ENCODE measurements at places on chromosomes 5 and 9.

DNA sequence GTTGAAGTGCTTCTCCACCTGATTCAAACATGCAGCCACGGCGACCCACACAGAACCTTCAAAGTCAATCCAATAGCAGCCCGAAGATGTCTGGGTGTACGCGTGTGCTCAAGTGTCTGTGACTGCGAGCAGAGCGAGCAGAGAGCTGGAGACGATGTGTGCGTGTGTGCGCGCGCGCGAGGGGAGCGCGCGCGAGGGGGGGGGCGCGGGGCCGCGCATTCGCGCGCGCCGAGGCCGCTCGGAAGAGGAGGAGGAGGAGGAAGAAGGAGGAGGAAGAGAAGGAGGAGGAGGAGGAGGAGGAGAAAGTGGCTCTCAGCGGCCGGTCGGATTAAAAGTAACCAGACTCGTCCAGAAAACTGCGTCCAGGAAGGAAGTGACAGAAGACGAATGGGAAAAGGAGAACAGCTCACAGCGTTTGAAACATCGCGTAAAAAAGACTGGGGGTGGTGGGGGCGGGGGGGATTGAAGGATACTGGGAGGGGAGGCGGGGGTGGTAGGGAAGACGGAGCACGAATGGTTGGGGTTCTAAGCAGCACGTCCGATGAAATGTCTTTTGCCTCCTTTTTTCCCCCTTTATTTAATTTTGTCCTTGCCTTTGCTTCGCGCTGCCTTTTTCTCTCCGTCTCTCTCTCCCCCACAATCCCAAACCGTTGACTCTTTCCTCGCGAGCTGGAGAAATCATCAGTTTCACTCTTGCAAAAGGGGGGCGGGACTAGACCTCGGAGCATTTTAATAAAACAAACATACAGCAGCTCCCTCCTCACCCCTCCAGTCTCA is at the start of gene MEF2C:
Gene MEF2C (minus strand): TSS at position 126 of the 777 bp plus-strand sequence. CDS start 59,396 bp downstream, outside the sequence.
- no peak for DNase-seq

DNA sequence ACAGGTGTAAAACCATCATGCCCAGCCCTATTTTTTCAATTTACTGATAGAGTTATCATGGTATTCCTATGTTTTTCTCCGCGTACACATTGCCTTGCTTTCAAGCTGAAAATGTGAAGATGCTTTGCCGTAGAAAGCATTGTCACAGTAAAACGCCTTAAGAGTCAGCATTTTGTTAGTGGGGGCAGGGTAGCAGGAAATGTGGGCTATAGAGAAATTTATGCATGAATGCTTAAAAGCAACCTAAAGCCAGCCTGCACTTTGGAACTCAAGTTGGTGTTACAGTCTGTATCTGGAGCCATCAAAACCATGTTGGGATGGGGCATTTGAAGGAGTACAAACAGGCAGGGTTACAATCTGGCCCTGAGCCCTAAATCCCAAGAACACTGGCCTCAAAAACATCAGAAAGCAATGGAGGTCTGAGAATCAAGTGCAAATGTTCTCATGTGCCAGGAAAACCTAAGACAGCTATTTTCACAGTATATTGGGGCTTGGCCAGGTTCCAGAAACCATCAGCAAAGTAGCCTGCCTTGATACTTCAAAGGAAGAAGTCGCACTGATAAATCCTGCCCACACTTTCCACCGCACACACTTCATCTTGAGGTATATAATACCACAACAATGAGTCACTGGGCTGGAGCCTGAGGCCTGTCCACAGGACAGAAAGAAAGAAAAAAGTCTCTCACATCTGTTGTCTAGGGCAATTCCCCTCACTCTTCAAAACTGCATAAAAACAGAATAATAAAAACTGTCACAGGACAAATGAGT is 313.8 kb downstream of the ENC1 start:
- DNase-seq = peak; percentile 9

DNA sequence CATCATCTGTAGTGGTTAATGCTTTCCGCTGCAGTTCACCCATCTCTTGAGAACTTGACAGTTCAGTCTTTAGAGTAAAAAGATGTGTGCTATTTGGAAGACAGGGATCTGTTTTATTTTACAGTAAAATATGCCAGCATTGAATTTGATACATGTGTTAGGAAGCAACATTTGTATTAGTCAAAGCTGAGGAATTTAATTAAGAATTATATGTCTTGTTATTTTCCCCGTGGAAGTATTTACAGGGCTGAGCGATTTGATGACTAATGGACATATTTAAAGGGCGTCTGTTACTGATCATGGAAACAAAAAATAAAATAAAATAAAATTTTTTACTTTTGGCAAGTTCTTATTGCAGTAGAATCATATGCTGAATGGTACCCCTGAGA is 101.3 kb downstream of the PAM start:
- DNase-seq = no peak

- DNase-seq = no peak
These were observed 42.7 kb upstream of the SPINK14 start for GRCh38 chr5:148125641-148126040.

DNA sequence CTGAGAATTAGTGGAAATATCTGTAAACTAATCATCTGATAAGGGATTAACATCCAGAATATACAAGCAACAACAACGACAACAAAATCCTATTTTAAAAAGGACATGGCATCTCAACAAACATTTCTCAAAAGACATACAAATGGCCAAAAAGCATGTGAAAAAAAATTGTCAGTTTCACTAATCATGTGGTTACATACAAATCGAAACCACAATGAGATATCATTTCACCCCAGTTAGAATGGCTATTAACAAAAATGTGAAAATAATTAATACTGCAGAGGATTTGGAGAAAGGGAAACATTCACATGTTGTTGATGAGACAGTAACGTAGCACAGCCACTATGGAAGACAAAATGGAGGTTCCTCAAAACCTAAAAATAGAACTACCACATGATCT is 69.5 kb downstream of the ERP44 start:
- DNase-seq = no peak

DNA sequence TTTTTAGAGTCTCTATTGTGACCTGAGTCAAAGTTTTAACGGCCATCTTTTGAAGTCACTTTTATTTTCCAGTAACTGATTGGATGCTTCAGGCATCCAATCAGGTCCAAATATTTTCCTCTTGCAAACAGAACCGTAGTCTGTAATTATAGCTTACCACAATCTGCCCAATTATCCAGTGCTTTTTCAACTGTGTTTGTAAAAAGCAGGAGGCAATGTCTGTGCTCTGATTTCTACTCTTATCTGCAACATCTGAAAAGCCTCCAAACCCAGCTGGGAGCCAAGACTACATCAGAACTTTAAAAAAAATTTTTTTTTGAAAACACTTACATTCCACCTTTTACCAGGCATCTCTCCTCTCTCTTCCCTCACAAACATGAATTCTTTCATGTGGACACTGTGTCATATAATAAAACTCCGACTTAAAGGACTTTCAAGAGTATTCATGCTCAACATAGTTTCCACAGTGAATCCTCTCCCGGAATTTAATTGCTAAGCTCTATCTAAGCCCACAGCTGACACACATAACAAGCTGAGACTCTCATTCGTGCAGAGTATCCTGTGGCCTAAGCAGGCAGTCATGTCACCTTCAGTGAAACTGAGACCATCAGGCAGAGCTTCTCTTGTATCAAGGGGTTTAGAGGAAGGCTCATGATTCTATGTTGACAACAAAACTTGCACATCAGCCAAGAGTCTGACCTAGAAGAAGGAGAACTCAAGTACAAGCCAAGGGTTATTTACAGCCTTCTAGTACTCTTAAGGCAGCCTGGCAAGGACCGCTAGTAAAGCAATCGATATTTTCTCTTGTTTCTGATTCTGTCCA is 272.7 kb downstream of the TLE1 start:
- no peak for DNase-seq

GRCh38 chr9:114092336-114092735 is 6.8 kb downstream of the KIF12 start:
- no peak for DNase-seq

DNA sequence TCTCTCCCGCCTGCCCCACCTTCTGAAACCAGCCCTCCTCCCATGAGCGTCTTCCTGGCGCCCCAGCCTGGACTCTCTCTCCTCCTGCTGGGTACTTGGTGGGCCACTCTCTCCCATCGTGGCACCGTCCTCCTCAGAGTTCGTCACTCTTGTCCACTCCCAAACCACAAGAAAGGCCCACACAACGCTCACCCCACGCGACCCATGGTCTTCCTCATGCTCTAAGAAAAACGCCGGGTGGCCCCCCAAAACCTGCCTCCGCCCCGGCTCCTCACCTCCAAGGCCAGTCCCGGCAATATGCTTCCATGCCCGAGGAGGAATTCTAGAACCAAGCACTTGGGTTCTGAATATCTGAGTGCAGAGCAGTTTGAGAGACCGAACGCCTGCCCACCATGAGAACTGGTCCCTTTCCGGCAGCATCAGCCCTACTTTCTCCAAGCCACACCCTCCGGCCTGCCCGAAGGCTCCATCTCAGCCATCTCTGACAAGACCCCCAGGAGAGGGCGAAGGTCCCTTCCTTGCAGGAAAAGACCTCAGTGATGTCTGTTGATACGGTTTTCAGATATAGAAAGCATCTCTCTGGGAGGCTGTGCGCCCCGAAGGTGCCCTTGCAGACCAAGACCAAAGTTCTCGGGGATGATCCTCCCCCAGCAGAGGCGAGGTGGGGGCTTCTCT is 15.0 kb downstream of the SLC6A3 start:
- no peak for DNase-seq

- no peak for DNase-seq
These were observed 254.7 kb upstream of the TRPC7 start for GRCh38 chr5:136620016-136620419.

DNA sequence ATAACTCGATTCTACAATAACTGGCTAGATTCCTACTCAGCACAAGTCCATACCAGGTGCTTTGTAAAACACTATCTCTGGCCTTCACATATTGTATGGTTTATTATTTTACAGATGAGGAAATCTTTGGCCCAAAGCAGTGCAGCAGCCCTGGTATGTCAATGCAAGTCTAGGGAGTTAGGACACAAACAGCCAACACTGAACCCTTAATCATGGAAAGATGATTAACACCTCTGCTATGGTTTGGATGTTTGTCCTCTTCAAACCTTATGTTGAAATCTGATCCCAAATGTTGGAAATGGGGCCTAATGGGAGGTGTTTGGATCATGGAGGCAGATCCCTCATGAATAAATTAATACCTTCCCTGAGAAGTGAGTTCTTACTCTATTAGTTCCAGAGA is 76.6 kb downstream of the MAPKAP1 start:
- no peak for DNase-seq

DNA sequence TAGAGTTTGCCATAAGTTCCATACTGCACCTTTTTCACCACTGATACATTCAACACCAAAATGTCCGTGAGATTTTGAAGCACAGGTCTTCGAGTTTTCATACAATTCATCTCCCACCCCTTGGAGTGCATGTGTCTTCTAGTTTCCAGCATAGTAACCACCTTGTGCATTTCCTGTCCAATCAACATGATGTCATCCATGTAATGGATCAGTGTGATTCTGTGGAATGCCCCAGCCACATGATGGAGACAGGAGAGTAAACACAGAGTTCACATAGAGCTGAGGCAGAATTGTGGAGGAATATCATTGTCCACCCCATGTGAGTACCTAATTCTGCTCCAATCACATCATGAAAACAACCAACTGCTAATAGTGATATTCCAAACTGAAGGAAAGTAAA is 441.5 kb upstream of the CDH6 start:
- no peak for DNase-seq

GRCh38 chr5:111580956-111581355 is 68.6 kb upstream of the STARD4 start:
- no peak for DNase-seq

- DNase-seq = no peak
These were observed 12.8 kb downstream of the RALGPS1 start for GRCh38 chr9:126927419-126927818.

GRCh38 chr5:104184264-104184663 is 621.7 kb upstream of the NUDT12 start:
- no peak for DNase-seq

GRCh38 chr9:115164511-115164974 is 46.6 kb upstream of the TNC start:
- no peak for DNase-seq

DNA sequence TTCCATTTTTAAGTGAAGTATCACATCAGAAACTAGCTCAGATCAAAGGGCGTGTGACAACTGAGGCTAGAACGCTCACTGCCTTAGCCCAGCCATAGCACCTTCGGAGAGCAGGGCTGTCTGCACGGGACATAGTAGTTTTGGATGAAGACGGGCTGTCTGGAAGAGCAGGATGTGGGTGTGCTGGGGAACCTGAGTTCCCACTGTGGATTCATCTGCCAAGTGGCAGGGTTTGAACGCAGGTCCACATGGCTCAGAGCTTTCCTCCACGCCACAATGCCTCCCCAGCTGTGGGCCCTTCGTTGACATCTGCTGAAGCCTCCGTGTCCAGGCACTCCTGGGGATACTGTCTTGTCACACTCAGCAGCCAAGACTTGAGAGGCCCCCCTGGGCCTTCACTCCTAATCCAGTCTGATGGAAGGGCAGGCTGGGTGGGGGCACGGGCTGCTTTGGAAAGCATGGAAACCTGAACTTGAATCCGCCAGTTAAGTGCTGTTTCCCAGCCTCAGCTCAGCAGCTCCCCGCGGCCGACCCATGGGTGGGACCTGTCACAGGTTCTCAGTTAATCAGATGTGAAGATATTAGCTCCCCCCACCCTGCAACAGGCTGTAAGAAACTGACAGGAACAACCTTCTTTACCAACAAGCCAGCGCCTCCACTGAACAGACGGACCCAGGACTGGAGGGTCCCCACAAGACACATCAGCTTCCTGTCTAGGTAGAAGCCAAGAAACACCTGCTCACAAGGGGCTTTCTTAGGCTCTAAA is 228.1 kb downstream of the FANCC start:
- DNase-seq = no peak

- no peak for DNase-seq
These were observed 26.0 kb downstream of the SLC31A2 start for GRCh38 chr9:113176803-113177202.

DNA sequence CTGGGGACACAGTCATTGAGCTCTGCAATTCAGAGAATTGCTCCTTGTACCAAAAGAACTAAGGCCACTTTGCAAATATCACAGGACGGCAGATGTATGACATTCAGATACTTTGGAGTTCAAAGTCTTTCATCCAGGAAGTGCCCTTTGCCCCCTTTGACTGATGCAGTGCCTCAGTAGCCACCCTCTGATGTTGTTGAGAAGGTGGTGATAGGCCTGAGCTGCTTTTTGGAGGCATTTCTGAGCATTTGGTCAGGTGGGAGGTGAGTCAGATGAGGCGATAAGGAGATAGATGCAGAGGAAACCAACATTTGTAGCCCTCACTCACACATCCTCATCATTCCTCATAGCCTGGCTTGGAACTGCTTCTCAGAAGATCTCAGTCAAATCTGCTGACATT is 63.4 kb downstream of the ANGPTL2 start:
- no peak for DNase-seq

GRCh38 chr9:111039231-111039906 is 1.1 kb upstream of the LPAR1 start:
- no peak for DNase-seq

GRCh38 chr5:89241186-89241585 is 358.2 kb upstream of the MEF2C start:
- no peak for DNase-seq

Measured in activated CD8-positive, alpha-beta memory T cell treated with anti-CD3 and anti-CD28 coated beads for 1 hour (primary cell).